ENCODE measurements at places on chromosomes 16 and 17.

GRCh38 chr16:259226-259625 lies 16.5 kb downstream of the RGS11 start:
- DNase-seq, result no peak

- no peak for DNase-seq
Observed at GRCh38 chr16:56630134-56630533, 2.3 kb upstream of the MT1M start.

DNA sequence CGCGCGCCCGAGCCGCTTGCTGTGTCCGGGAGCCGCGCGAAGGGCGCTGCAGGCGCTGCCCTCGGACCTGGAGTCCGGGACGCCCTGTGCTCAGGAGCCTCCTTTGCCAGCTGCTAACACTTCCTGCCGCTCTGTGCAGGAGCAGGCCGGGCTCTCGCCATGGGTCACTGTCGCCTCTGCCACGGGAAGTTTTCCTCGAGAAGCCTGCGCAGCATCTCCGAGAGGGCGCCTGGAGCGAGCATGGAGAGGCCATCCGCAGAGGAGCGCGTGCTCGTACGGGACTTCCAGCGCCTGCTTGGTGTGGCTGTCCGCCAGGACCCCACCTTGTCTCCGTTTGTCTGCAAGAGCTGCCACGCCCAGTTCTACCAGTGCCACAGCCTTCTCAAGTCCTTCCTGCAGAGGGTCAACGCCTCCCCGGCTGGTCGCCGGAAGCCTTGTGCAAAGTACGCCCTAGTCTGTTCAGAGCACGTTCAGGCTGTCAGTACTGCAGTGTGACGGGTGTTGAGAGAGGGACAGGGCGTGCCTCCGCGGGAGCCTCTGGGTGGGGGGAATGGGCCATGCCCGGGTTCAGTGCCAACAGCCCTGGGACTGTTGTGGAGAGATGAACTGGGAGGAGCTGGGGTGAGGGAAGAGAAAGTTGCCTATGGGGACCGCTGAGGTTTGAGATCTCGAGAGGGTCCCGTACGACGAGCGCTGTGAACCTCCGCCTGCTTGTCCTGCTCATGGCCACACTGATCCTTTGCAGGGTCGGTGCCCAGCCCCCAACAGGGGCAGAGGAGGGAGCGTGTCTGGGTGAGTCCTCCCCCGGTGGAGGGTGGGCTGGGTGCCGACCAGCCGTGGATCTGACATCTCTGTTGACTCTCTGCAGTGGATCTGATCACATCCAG lies 1.3 kb downstream of the ZNF276 start:
- peak; percentile 60 for DNase-seq

DNA sequence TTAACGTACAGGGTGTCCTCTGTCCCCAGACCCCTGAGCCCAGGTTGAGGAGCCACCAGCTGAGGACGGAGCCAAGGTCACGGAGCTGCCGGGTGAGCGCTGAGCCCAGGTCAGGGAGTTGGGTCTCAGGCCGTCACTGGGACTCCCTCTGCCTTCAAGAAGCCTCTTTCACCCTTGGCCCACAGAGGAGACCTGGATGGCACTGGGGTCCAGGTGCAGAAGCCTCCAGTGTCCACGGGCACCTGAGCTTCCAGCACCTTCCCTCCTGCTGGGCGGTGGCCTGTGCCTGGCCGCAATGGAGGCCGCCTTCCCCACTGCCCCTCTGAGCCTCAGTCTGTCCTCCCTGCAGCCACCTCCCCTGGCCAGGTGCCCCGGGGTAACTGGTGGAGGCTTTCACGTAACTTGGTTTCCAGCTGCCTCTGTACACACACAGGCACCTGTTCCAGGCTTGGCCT lies 31.6 kb upstream of the CDH15 start:
- no peak for DNase-seq

DNA sequence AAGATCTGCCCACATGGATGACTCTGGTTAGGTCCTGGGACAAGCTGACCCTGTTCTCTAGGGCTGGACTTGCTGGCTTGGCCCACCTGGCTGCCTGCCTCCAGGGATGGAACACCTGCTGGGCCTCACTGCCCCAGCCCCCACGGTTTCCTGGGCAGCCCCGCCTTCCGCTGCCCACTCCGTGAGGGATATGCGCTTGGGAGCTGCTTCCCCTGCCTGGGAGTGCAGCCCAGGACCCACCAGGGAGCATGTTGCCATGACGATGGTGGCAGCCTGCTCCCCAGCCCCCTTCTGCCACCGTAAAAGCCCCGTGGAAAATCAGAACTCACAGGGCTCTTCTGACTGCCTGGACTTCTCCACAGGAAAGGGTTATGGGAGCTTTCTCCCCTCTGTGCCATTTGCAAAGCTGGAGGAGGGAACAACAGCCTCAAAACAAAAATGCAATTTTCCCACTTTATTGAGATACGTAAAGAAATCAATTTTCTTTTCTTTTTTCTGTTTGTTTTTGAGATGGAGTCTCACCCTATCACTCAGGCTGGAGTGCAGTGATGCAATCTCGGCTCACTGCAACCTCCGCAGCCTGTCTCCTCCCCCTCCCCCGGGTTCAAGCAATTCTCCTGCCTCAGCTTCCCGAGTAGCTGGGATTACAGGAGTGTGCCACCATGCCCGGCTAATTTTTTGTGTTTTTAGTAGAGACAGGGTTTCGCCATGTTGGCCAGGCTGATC lies 18.0 kb upstream of the GAS7 start:
- no peak for DNase-seq

DNA sequence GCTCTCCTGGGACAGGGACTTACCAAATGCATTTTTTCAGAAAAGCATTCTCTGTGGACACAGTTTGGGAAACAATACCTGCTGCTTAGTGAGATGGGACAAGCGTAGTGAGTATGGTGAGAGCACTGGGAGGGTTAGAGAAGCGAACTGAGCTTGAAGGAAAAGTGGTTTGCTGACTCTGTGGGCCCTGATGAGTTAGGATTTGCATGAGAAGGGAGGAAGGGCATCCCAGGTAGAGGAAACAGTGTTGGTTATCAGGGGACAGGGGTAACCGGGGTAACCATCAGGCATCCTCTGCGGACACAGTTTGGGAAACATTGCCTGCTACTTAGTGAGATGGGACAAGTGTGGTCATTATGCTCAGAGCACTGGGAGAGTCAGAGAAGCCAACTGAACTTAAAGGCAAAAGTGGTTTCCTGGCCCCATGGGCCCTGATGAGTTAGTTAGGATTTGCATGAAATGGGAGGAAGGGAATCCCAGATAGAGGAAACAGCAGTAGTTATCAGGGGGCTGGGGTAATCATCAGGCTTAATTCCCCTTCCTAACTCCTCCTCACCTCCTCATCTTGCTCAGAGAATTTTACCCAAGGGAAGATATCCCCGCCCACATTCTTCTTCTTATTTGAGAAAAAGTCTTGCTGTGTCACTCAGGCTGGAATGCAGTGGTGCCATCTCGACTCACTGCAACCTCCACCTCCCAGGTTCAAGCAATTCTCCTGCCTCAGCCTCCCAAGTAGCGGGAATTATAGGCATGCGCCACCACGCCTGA lies 319.3 kb downstream of the RBFOX1 start:
- DNase-seq, result no peak

DNA sequence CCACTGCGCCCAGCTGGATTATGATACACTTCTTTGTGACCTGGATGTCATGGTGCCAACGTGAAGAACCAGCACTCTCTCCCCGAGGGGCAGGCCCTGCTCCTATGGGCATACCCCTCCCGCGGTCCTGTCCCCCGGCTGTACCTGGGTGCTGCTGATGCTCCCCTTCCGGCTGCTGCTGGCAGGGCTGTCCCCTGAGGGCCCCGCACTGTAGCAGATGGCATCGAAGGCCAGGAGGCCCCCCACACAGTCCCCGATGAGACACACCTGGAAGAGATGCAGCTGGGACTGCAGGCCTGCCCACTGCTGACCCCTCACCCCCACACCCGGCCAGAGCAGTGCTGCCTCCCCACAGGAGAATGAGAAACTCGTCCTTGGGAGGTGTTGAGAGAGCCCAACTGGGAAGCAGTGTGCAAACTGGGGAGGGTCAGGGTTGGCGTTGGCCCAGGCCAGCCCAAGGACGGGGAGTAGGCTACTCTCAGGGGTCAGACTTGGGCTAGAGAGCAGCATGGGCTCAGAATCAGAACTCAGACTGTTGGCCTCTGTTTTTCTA lies 33.7 kb downstream of the PIMREG start:
- DNase-seq, result no peak

- peak; percentile 61 for DNase-seq
Observed at GRCh38 chr16:23434380-23434779, 18.6 kb downstream of the COG7 start.

DNA sequence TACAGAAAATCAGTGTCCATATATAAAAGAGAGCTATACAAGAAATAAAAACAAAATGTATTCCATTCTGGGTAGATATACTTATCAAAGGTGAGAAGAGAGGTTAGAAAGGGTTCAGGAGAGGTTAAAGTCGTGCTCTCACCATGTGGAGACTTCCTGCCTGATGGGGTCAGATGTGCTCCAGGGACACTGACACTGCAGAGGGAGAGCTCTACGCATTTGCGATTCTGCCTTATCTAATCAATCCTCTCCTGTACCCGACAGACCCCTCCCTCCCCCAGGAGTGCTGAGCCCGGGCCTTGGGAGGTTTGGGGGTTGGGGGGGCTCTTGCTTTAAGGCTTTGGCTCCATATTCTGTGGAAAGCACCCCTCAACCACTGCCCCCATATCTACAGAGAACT lies 16.6 kb upstream of the SLC5A11 start:
- no peak for DNase-seq
